SW 1271 (cell line): ENCODE measurements at places on chromosomes 2 and 18.

DNA sequence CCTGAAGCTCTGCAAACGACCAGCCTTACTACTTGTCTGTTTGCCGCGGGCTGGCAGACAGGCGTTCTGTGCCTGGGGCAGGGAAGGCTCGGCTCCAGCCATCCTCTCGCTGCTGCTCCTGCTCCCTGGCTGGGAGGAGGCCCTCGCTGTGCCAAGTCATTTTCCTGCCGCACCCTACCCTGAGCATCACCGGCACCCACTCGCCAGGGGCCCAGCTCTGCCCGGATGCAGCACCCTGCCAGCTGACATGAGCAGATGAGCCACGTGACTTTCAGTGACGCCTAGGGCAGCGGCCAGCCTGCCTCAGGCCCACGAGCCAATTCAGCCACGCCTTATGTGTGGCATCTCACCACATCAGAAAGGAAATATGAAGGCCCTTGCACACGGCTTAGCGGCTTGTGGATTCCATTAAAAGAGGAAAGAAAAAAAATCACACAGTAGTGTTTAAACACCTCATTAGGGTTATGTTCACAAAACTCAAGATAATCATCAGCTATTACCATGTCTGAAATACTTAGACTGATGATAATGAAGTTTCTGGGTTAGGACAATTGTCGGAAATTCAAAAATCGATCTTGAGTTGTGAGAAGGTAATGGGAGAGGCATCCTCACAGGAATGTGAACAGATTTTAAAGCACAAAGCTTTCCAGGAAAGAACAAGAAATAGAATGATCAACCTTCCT, 250.5 kb downstream of the TWIST2 start:
- DNase-seq = no peak

GRCh38 chr2:938181-939005, 12.3 kb upstream of the SNTG2 start:
- DNase-seq = no peak

DNA sequence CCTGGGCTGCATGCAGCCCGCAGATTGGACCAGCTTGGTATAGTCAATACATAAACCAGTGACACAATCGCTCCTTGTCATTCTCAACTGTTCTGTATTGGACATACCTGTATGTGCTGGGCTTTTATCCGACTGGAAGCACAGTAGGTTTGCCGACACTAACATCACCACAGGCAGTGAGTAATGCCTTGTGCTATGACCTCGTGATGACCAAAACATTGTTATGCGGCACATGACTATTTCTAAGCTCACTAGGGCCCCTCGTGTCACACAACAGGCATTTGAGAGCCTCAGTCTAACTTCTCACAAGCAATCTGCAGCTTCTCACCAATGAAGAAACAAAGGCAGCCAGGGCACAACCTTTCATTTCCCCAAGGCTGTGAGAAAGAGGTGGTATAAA, 320.8 kb downstream of the AFF3 start:
- no peak for DNase-seq

GRCh38 chr18:615773-616172, 19.0 kb downstream of the CLUL1 start:
- no peak for DNase-seq
